ENCODE measurements at places on chromosomes 7 and 10. TPM values are rescaled to one million over a fixed set of nuclear protein-coding genes. Genes with fewer than 3 reads are reported as not detected.

DNA sequence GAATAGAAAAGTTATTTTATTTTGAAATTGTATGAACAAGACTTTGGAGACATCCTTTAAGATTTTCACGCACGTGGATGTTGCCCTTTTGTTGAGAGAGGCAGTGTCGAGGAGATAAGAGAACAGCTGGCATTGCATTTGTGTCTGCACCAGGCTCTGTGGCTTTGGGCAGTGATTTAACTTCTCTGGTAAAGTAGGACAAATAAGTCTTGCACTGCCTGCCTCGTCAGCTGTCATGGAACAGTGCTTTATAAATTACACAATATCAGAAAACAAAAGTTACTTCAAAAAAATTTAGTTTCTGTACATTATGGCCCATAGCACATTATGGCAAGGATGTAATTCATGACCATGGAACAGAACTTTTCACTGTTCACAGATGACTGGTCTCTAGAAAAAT, 20.1 kb downstream of the SNX10 start:
- no peak for DNase-seq

Gene TSPAN15
- polyA plus RNA-seq = 63.5 TPM

DNA sequence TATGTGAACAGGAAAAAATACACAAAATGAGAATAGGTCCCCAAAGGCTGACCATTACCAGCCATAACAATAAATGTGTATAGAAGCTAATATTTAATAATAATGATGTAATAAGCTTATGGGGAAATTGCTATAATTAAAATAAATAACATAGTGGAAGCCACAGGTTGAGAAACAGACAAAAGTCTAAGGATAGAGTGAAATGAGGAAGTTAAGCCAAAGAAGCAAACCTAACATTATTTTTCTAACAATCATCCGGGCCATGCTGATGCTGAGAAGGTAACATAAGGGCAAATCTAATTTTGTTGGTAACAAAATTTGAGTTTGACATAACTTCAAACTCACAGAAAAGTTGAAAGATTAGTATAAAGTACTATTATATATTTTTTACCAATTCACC, 115.9 kb downstream of the MICU1 start:
- DNase-seq = no peak

DNA sequence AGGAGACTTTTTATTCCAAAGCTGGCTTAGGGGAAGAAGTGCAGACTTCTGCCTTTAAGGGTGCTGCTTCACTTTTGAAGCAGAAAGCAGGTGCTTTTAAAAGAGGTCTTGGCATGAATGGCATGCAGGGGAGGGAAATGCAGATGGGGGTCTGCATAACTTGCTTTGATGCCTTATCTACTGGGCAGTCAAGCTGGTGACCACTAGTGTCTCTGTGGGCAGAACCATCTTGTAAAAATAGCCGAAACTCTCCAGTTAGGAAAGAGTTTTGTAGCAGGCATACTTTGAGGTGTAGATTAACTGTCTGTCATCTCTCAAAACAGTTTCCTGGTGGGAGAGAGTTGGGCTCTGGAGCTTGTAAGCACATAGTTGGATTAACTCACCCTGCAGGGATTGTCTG, 9.9 kb upstream of the CTNNA3 start:
- no peak for DNase-seq

DNA sequence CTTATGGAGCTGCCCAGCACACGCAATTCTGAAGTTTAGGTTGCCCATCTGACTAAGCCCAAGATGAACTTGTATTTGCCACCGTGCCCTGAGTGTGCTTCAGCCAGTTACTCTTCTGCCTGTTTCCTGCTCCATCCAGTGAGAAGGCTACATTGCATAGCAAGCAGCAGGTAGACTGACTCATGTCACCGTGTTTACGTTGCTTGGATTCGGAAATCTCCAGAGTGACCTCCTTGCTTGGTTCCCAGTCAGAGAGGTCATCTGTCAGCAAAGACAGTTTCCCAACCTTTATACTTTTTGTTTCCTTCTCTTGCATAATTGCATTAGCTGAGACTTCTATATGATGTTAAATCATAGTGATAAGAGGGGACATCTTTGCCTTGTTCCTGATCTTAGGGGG, 30.9 kb downstream of the NACAD start:
- DNase-seq = no peak

Gene MYO1G
- 5.5 TPM for polyA plus RNA-seq
